ENCODE measurements at places on chromosomes 13 and 19. TPM values are rescaled to one million over a fixed set of nuclear protein-coding genes. Genes with fewer than 3 reads are reported as not detected.

The BEST2 gene
- polyA plus RNA-seq = not detected

DNA sequence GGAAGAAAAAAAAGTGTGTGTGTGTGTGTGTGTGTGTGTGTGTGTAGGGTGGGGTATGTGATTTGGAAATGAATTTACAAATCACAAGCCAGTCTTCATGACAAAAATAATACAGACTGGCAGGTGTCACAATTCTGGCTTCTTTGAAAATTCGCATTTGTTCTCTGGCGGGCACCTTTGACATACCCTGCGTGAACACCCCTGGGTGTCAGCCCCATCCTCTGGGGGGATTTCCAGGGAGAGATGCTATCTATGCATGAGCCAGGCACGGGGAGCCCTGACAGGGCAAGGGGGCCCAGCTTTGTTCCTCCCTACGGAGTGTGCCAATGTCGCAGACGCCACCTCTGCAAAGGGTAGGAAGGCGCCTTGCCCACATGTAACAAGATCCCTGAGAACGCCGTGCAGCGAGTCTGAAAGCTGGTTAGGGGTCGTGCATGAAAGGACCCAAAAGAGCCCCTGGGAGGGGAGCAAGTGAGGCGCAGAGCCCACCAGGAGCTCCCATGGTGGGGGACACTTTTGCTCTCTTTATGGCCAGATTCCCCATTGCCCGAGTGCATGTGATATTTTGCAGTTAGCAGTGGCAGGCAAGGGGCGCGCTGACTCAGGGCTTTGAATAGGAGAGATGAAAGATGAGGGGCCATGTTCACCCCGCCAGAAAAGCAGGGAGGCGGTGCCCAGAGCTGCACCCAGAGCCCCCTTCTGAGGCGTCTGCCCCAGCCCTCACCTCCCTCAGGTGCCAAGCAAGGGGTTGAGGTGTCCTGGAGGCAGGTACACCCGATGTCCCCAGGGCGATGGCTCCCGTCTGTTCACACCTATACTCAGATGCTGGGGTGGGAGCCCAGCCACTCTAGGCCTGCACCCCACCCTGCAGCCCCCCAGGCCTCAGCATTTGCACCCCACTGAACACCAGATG, 45.3 kb downstream of the KLF2 start:
- H3K4me1 ChIP-seq = peaks cover 13% of the 10 kb centered on the region
- peak; percentile 21 for DNase-seq
- no peak overlapping the region for H3K27ac ChIP-seq
- H3K36me3 ChIP-seq = peaks cover 15% of the 10 kb centered on the region
- H3K4me3 ChIP-seq = no peak overlapping the region

The APOC4 gene
- not detected for polyA plus RNA-seq

The SPATA13 gene
- 5.4 TPM for polyA plus RNA-seq

The KCNN4 gene
- 0.46 TPM for polyA plus RNA-seq

GRCh38 chr19:41427647-41428480, 690 bp upstream of the B3GNT8 start:
- H3K36me3 ChIP-seq = peaks cover 48% of the 10 kb centered on the region
- DNase-seq = peak; percentile 72
- peaks cover 45% of the 10 kb centered on the region for H3K4me1 ChIP-seq
- H3K27ac ChIP-seq = peak overlapping the region; percentile 88
- H3K27me3 ChIP-seq = no peaks in the 10 kb centered on the region

GRCh38 chr19:10289167-10289835, 451 bp upstream of the ICAM5 start:
- DNase-seq = no peak
- H3K4me1 ChIP-seq = peaks cover 30% of the 10 kb centered on the region
- no peak overlapping the region for H3K27ac ChIP-seq

- no peak overlapping the region for H3K4me3 ChIP-seq
- H3K4me1 ChIP-seq = no peaks in the 10 kb centered on the region
- no peaks in the 10 kb centered on the region for H3K27me3 ChIP-seq
Measured at GRCh38 chr13:83515268-83516015, 366.8 kb downstream of the SLITRK1 start.

DNA sequence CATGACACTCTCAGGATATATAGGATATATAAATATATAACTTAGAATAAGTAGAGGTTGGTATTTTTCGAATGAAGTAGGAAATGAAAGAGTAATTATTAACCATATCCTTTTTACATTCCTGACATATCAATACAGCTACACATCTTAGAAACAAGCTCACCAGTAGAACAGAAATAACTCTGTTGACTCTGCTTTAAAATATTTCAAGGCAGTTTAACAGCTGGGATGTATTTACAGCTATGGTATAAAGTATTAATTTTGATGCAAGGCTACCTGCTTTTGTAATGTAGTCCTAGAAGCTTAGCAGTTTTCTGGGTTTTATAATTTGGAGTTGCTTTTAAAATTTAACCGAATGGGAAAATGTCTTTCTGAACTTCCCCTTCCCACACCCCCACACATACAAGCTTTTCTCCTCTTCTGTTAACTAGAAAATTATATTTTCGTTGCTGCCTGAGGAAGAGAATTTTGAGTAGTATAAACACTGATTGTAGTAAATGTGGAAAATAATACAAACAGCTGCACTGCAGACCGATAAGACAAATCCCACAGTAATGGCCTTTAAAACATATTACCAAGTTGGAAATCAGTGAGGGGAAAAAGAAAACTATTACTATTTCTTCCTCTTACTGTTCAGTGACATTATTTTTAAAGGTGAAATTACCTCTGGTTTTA, 147.7 kb downstream of the GGACT start:
- no peak for DNase-seq
- peaks cover 4% of the 10 kb centered on the region for H3K4me1 ChIP-seq
- no peaks in the 10 kb centered on the region for H3K36me3 ChIP-seq
- no peaks in the 10 kb centered on the region for H3K27me3 ChIP-seq
- H3K27ac ChIP-seq = no peak overlapping the region
- H3K4me3 ChIP-seq = no peak overlapping the region
